ENCODE measurements at places on chromosomes 11 and 22. TPM values are rescaled to one million over a fixed set of nuclear protein-coding genes. Genes with fewer than 3 reads are reported as not detected.

The LARGE2 gene
- total RNA-seq: 16.2 TPM

The OR5A1 gene
- not detected for total RNA-seq

The MICAL3 gene
- 67.2 TPM for total RNA-seq

DNA sequence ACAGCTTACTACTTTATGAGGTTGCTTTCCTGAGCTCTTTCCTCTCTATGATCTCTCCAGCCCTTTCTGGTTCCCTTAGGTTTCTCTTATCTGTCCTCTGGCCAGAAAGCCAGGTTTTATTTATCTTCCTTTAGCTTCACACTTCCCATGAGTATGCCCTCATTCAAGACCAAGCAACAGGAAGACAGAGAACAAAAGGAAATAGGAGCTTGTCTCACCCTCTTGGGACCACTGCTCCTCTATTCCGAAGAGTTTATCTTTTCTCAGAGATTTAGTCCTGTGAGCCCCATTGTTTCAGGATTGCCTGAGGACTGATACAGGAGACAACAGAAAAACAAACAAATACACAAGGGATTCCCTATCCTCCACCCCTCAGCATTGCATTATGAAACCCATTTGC, 62.4 kb upstream of the CCDC179 start:
- no peak for DNase-seq

The OR8A1 gene
- total RNA-seq: not detected

DNA sequence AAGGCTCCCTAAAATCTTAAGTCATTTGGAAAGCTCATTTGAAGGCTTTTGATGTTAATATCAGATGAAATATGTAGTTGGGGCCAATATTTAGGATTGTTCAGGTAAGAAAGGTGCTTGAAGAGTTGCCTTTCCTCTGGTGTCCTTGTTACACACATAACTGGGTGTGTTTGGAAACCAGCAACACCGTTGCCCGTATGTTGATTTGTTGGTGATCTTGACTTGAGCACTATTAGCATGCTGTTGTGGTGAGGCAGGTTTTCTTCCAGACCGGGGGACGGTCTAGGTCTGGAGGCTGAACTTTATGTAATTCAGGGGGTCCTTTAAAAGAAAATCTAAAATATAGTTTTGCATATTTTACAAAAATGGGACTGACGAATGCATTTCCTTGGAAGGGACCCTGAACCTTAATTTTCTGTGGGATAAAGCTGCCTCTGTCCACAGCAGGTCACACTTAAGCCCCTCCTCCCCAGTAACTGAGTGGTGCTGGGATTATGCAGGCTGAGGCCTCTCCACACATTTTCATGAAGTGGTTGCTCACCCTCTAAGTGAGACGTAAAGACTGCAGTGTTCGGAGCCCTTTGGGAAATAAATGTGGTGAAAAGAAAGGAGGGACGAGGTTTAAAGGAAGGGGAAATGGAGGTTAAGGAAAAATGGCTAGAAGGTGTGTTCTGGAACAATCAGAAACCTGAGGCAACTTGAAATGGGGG, 1.8 kb downstream of the YWHAH start:
- DNase-seq: no peak

GRCh38 chr11:36930256-36930655, 332.2 kb upstream of the RAG2 start:
- no peak for DNase-seq

DNA sequence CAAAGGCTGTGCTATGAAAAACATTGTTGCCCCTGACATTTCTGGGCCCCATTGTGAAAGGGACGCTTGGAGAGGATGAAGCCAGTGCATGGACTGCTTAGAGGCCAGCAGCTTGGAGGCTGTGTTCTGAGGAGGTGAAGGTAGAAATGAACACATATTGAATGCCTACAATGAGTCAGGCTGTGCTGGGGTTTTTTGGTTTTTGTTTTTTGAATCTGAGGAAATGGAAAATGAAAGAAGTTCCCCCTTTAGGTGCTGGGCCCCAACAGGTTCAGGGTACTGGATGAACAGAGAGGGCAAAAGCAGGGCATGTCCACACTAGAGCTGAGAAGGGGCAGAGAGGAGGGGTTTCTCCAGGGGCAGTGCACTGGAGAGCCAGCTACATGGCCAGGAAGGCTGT, 166.1 kb upstream of the API5 start:
- DNase-seq: no peak

- peak; percentile 49 for DNase-seq
Measured at GRCh38 chr11:122633219-122633829, 22.2 kb upstream of the UBASH3B start.

- DNase-seq: no peak
Measured at GRCh38 chr11:113334183-113334582, 19.8 kb downstream of the TTC12 start.

GRCh38 chr22:43345761-43346301, 2.7 kb upstream of the SCUBE1 start:
- DNase-seq: no peak

DNA sequence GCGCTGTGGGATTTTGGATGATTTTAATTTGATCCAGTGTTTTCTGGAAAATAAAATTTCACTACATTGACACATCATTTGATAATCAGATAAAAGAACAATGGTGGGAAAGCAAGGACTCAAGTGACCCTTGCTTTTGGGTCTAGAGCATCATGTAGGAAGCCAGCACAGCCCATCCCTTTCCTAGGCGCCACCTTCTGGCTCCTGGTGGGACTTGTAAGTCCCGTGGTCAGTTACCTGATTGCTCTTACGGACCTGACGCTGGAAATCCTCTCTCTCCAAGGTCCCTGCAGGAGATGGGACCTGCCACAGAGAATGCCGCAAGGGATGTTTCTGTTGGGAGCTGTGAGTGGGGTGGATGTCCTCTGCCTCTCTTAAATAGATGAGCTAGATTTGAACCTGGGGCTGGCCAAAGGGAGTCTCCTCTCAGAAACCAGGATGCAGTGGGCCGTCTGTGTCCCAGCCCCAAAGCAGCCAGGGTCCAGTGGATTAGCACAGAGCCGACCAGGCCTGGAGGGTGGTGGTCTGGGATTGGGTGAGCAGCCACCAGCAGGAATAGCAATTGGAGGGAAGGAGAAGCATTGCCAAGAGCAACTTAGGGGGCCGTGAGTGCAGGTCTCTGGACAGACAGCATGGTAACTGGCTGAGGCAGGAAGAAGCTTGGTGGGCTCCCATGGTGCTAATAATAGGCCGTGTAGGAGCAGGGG, 21.7 kb downstream of the TIMP3 start:
- DNase-seq: no peak

- no peak for DNase-seq
Measured at GRCh38 chr11:68011051-68011943, 1.2 kb downstream of the ALDH3B1 start.

The MAPK12 gene
- total RNA-seq: 11.5 TPM

DNA sequence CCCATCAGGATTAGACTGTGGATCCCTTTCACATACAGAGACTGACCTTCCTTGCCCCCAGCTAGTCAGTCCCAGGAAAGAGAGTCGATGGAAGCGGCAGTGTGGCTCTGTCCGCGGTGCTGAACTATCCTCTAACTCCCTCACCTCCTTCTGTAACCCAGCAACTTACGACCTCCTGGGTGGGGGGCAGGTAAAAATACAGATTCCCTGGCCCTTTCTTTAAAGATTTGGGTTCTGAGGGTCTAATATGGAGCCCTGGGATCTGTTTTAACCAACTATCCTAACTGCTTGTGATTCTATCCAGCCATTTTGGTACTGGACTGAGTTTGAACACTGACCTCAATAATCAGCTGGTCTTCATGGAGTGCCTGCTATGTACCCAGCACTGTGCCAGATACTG, 23.2 kb downstream of the MFNG start:
- peak; percentile 31 for DNase-seq

The PDE2A gene
- 1.0 TPM for total RNA-seq

Measured in mammary epithelial cell (primary cell).